Activated naive CD4-positive, alpha-beta T cell (primary cell): ENCODE measurements at places on chromosomes 3 and 15.
A peak's percentile ranks its signal among the peaks of the same experiment; 100 is the strongest.

GRCh38 chr3:190252080-190252479 lies 70.2 kb downstream of the CLDN1 start:
- DNase-seq = no peak

DNA sequence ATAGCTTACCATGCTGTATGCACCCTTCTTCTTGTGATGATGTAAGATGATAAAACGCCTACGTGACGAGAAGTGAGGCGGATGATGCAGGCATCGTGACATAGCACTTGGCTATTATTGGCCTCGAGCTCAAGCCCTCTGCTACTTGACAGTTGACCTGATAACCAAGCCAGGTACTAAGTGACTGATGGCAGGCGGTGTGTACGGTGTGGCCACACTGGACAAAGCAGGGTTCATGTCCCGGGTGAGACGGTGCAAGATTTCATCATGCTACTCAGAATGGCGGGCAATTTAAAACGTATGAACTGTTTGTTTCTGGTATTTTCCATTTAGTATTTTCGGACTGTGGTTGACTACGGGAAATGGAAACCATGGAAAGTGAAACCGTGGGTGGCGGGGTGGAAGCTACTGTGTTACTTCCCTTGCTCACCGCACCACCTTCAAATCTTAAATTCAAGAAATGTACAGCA lies 57.7 kb downstream of the SLC12A8 start:
- no peak for DNase-seq

DNA sequence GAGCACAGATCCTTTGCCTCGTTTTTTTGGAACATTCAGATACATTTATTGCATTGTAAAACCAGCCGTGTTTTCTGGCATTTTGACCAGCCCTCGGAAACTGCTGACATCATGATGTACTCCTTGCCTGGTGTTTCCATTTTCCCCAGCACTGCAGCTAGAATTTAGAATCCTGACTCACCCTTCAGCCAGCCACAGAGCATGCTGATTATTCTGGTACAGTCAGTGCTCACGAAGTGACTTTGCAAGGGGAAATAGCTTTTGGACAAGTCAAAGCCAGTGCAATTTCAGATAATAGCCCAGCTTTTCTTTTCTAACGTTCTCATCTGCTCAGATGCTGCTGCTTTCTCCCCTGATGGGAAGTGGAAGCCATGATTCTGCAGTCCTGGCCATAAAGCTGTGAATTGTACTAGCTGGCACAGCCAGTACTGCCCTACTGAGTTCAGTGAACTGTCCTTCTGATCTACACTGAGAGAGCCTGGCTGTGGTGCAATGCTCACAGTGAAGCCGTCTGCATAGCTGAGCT lies 12.1 kb upstream of the CNBP start:
- no peak for DNase-seq

GRCh38 chr3:5766848-5767247 lies 579.3 kb downstream of the EDEM1 start:
- no peak for DNase-seq

GRCh38 chr3:64460877-64461276 lies 226.9 kb downstream of the ADAMTS9 start:
- DNase-seq = no peak

GRCh38 chr3:113018536-113019181 lies 27.9 kb downstream of the GTPBP8 start:
- no peak for DNase-seq

- DNase-seq = no peak
Measured at GRCh38 chr3:29601861-29602585, 321.2 kb downstream of the RBMS3 start.

DNA sequence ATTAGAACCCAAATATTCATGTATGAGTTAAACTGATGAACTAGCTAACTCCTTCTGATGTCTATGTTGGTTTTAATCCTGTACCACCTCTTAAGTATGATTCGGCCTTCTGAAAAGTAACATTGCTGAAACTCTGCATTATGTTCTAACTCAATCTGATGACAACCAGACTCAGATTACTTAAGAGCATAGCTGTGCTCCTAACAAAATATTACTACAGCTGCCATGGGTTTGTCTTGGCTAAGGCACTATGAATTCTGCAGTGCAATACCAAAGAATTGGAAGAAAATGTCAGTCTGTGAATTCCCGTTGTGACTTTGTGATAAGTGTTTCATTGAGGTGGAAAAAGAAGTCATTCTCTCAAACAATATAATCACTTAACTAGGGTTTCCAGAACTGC lies 224.4 kb downstream of the ZMAT3 start:
- DNase-seq = no peak

GRCh38 chr3:169954142-169954756 lies 12.4 kb upstream of the SEC62 start:
- DNase-seq = no peak

GRCh38 chr3:156473341-156473740 lies 81.6 kb downstream of the SSR3 start:
- no peak for DNase-seq

- DNase-seq = no peak
Measured at GRCh38 chr3:18024715-18025114, 282.3 kb upstream of the TBC1D5 start.

- peak; percentile 31 for DNase-seq
Measured at GRCh38 chr15:25783607-25784540, 79.3 kb downstream of the ATP10A start.

- no peak for DNase-seq
Measured at GRCh38 chr3:29079358-29079757, 201.5 kb upstream of the RBMS3 start.

- DNase-seq = no peak
Measured at GRCh38 chr15:38853608-38854007, 289.0 kb upstream of the RASGRP1 start.

DNA sequence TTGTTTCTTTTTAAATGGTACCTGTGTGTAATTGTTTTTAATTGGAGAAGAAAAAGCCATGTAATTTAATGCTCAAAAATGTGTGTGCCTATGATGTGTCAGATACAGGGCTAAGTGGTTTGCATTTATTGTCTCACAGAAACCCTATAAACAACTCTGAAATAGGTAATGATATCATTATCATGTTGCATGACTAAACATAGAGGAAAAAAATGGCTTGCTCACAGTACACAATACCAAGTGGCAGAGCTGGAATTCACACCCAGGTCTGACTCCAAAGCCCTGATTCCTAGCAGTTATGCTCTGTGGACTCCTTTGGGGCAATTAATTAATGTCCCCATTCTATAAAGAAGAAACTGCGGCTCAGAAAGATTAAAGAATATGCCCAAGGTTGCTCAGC lies 237.4 kb upstream of the TRIM42 start:
- DNase-seq = no peak

DNA sequence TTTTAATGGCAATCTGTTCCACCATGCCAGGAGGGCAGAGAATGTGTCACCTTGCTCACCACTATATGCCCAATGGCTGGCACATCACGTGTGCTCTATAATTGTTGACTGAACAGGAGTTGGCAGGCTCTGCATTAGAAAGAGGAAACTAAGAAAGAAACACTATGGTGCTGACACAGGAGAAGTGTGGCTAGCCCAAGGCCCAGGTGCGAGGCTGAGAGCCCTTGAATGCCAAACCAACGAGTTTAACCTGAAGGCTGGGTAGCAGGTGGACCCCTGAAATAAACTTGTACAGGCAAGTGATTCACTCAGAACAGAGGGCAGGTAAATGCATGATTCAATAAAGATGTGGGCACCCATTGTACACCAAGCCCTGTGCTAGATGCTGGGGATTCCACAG lies 2.4 kb downstream of the CHCHD4 start:
- no peak for DNase-seq

- no peak for DNase-seq
Measured at GRCh38 chr3:25173606-25174005, 254.5 kb upstream of the RARB start.

GRCh38 chr3:54967731-54968161 lies 39.9 kb upstream of the LRTM1 start:
- DNase-seq = no peak

DNA sequence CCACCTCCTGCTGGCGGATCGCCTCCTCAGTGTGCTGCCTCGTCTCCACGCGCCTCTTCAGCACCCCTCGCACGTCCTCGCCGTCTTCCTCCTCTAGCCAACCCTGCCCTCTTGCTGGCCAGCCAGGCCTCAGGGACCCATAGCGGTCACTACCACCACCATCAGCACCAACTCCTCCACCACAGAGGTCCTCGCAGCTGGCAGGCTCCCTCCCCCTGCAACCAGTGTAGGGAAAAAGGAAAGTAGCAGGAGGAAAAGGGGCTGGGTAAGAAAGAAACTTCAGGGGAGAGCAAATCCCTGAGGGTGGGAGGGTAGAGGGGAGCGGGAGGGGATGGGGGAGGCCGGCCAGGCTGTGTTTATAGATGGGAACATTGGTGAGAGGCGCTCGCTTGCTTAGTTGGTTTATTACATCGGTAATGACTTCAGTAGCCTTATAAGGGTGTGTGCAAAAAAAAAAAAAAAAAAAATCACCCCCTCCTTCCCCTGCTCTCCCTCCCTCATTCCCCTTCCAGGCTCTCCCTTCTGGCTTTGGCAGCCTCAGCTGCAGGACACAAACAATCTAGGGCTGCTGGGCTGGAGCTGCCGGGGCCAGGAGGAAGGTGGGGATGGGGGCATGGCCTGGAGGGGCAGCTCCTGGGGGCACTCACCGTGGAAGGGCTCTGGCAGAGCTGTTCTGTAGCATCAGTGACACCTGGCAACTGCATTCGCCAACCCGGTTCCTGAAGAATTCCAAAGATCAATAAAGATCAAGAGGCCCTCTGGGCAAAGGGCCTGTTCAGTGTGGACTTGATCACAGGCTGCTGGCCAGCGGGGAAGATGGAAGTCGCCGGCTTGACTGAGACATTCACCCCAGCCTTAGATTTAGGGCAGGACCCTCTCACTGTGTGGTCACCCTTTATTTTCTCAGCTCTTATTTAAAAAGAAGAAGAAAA lies 116.2 kb upstream of the HACD2 start:
- DNase-seq = no peak

GRCh38 chr15:47587940-47588802 lies 129.1 kb upstream of the SEMA6D start:
- DNase-seq = no peak

DNA sequence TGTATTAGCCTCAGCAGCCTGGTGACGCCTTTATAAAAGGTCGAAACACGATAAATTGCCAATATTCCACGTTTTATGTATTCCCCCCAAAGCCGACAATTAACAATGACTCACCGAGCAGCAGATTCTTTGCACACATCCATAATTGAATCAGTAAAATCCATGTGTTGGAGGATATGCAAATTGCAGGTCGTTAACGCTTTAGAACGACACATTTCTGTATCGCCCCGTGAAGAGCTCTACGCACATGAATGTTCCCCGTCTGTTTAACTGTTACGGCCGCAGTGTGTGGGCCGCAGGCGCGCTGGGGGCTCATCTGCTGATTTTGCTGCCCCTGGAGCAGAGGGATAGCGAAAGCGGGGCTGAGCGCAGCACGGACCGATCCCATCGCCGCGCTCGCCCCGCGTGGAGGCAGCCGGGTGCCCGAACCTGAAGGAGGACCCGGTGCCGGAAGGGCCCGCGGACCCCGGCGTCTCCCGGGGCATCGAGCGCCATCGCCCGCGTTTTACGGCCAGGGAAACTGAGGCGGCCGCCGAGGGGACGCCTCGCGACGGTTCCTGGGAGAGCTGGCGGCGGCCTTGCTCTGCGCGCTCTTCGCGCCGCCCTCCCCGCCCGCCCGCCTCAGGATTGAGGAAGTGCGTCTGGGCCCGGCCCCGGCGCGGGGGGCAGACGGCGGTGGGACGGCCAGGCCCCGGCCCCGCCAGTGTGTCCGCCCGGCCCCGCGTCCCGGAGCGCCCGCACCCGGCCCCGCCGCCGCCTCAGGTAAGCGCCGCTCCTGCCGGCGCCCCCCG lies at the start of gene LRRK1:
Gene LRRK1 (plus strand): TSS at position 668 of the 791 bp plus-strand sequence. CDS start 5,276 bp downstream, outside the sequence.
- DNase-seq = no peak

- DNase-seq = no peak
Measured at GRCh38 chr15:46410705-46411104, 775.9 kb downstream of the SQOR start.

- DNase-seq = no peak
Measured at GRCh38 chr3:11116336-11117059, 37.8 kb upstream of the HRH1 start.

- no peak for DNase-seq
Measured at GRCh38 chr3:106392915-106393314, 524.1 kb upstream of the CBLB start.

GRCh38 chr15:90386221-90386620 lies 1.8 kb upstream of the IQGAP1 start:
- DNase-seq = no peak

- DNase-seq = no peak
Measured at GRCh38 chr15:39919411-39919747, 687 bp downstream of the GPR176 start.

- DNase-seq = no peak
Measured at GRCh38 chr3:106168962-106169750, 300.3 kb upstream of the CBLB start.

DNA sequence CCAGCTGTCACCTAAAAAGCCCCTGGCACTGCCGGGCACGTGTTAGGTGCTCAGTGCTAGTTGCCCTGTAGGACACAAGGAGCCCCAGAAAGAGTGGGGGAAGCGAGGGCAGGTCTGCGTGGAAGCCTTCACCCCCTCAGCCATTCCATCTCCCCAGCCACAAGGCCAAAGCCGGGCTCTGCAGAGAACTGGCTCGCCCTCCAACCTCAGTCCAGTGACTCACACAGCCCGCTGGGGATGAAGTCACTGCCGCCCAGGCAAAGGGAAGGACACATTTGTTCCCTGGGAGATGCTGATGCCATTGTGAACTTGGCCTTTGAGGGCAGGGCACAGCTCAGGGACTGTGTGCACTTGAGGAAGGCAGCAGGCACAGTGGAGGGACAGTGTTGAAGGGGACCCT lies 48.1 kb downstream of the IQSEC1 start:
- DNase-seq = no peak

GRCh38 chr3:118128886-118129285 lies 905.8 kb downstream of the IGSF11 start:
- DNase-seq = no peak

- DNase-seq = no peak
Measured at GRCh38 chr15:89826671-89827655, 12.3 kb upstream of the ANPEP start.

DNA sequence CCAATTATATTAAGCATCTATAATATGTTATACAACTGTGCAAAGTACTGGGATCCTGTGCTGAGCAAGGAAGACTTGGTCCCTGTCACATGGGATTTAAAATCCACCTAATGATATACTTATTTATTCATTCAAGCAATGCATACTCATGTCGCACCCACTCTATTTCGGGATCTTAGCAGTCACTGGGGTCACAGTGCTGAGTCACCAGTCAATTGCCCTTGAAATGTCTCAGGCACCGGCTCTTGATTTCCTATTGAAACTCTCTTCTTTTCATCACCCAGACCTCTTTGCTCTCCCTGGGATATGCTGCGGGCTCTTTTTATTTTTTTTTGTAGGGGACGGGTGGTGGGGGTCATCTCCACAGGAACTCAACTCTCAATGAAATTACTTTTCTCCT lies 194.5 kb upstream of the GAP43 start:
- no peak for DNase-seq

DNA sequence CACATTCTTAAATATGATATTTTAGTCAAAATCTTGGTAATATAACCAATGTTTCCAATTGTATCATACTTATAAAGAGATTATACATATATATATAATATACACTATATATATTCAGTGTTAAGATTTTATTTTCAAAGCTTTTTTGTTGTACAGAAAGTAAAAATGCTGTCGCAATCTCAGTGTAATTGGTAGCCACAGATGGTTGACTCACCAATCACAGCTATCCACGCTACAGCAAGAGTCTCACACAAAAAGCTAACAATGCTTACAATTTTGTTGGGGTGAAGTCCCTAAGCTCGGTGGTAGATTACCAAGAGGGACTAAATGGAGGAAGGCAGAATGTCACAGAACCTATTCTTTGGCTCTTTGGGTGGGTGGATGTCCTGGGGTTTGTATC lies 16.9 kb upstream of the CFAP161 start:
- no peak for DNase-seq

GRCh38 chr3:114839476-114839875 lies 307.6 kb downstream of the ZBTB20 start:
- no peak for DNase-seq
